ENCODE measurements at places on chromosomes 5 and 9.

DNA sequence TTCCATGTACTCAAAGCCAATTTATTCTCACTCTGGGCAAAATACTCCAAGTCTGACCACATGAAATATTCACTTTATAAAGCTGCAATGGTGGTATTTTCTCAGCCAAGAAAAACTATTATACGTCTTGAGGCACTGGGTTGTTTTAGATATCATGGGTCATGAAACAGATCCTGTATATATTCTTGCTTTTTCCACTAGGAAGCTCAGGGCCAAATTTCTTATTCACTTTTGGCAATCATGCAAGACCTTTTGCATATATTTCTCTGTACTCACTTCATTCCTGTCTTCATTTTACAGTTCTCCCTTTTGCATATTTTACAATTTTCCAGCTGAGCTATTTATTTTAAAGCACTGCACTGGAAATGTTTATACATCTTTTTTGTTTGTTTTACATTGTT is 49.8 kb downstream of the GABBR2 start:
- no peak for DNase-seq

DNA sequence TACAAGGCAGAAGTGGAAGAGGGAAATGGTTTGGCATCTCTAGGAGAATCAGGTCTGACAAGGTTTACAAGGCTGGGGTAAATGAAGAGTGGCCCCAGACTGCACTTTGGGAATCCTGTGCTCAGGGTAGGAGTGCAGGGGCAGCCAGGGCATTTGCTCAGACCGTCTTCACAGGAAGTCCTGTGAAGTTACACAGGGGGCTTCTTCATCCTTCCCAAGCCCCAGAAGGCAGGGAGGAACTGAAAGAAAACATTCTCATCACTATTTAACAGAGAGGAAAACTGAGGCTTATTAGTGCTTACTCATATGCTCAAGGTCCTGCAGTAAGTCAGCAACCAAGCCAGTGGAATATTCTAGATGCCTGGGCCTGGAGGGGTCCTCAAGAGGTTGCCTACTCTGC is 80.7 kb downstream of the NRG2 start:
- no peak for DNase-seq

- DNase-seq, result no peak
These were observed 7.4 kb downstream of the MEGF10 start for GRCh38 chr5:127298036-127298429.

- peak; percentile 23 for DNase-seq
These were observed 245.4 kb downstream of the MPDZ start for GRCh38 chr9:13033959-13034693.

- DNase-seq, result no peak
These were observed 43.7 kb downstream of the SLC36A1 start for GRCh38 chr5:151491062-151491461.

- no peak for DNase-seq
These were observed 47.5 kb upstream of the KIAA1958 start for GRCh38 chr9:112439171-112439570.

DNA sequence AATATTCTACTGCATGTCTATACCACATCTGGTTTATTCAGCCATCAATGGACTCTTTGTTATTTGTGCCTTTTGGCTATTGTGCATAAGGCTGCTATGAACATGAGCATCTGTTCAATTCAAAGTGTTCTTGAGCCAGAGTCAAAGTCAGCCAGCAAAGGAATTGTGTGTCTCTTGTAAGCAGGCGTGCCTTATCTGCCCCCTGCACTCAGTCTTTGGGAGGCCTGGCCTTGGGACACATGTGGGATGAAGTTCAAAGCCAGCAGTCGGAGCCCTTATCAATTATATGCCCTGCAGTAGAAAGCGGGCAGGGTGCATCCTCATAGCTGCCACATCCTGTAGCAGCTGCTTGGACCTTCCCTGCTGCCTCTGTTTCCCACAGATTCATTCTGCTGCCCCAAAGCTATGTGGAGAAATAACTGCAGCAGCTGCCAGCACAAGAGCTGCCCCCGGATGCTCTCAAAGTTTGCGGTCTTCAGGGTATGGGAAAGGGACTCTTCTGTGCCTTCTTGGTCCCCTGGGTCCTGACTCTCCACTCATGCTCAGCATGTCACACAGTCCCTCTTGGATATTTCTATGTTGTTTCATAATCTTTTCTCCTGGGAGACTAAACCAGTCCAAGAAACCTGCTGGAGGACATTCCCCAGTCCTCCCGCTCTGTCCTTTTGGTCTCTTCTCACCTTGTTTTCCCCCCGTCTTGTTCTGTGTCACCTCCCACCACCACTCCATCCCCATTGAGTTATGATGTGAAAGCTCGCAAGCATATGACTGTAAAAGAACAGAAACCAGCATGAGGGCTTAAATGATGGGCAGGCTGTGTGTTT is 35.9 kb downstream of the STOM start:
- DNase-seq, result no peak

DNA sequence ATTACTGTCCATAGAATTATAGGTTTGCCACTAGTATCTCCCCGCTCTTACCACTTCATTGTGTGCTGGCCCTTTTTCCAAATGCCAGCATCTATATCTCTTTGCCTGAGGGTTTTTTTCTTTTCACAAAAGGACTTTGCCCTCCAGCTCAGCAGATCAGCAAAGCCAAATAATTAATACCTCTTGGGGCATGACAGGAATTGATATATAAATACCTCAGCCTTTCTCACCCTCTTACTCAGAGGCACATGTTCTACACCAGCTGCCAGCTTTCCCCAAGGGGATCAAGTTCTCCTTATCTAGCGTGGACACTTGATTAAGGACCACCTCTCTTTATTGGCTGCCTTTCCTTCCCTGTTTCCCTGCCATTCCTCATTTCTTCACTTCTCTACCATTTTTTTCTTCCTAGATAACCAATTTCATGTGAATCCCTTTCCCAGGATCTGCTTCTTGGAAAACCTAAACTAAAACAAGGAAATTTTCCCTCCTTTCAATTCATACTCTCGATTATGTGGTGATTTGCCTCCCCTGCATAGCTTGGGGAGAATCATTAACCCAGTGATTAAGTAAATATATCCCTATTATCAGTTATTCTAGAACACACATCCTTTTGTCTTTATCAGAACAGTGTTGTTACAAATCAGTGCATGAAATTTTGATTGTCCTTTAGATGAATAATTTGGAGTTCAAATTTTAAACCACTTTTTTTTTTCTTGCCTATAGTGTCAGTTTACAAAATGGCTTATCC is 6.9 kb upstream of the NUDT12 start:
- no peak for DNase-seq

GRCh38 chr5:134258896-134259295 is 33.0 kb upstream of the PPP2CA start:
- no peak for DNase-seq

- no peak for DNase-seq
These were observed 253.2 kb downstream of the CDH18 start for GRCh38 chr5:19734776-19735175.
